ENCODE measurements at places on chromosomes 12 and 14. TPM values are rescaled to one million over a fixed set of nuclear protein-coding genes. Genes with fewer than 3 reads are reported as not detected.

CLEC7A gene
- 5.1 TPM for total RNA-seq

NKX2-8 gene
- not detected for total RNA-seq

OR4M1 gene
- not detected for total RNA-seq

KRT85 gene
- total RNA-seq = 0.27 TPM

NAB2 gene
- total RNA-seq = 26.2 TPM

RPS26 gene
- total RNA-seq = 457 TPM

G2E3 gene
- 54.6 TPM for total RNA-seq

IL31 gene
- not detected for total RNA-seq

KRT80 gene
- 1.6 TPM for total RNA-seq

IFNG-AS1 gene
- total RNA-seq = 4.9 TPM

GPRC5D gene
- not detected for total RNA-seq

TMEM121 gene
- total RNA-seq = 13.7 TPM

SIX4 gene
- 9.4 TPM for total RNA-seq

DDX51 gene
- total RNA-seq = 16.9 TPM

TAS2R50 gene
- total RNA-seq = 17.0 TPM

MANSC1 gene
- total RNA-seq = 5.6 TPM

CAPS2 gene
- 31.2 TPM for total RNA-seq

FAM181A gene
- not detected for total RNA-seq

KRT74 gene
- total RNA-seq = not detected

SLC10A1 gene
- not detected for total RNA-seq

REP15 gene
- total RNA-seq = 1.4 TPM

PRH2 gene
- not detected for total RNA-seq

Measured in camera-type eye (tissue), 1 donor.